CD4-positive, alpha-beta T cell (primary cell): ENCODE measurements at places on chromosomes 13 and 19.

GRCh38 chr19:57099199-57099661 is 20.6 kb upstream of the USP29 start:
- DNase-seq, result peak; percentile 53

DNA sequence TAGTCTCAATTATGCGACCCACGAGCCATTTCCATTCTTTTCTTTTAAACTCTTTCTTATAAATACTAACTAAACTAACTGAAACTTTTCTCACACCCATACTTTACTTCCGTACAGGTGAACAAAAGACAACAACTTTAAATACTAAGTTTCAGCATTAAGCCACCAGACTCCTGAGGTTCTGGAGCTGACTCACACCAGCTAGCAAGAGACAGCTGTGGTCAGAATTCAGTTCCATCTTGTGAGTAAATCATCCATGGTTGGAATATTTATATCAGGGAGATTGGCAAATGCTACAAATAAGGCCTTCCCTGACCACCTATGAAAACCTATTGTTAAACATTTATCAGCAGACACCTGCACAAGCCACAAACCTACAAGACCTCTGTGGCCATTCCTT is 897.0 kb downstream of the EFNB2 start:
- no peak for DNase-seq

DNA sequence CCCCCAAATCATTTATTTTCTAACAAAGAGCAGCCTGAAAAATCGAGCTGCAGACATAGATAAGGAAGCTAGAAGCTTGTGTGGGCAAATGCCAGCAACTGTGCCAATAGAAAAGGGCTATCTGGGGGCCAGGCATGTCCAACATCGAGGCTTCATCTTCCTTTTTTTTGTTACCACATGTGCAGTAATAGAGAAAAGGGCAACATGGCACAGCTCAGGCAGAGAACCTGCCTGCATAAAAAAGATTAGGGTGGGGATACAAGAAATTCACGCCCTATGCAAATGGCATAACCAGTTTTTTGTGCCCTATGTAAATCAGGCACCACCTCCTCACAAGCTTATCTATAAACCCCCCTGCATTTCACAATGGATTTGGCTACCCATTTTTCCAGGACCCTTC is 60.4 kb upstream of the ABCC4 start:
- no peak for DNase-seq

GRCh38 chr13:82070416-82070815 is 1729.5 kb upstream of the SPRY2 start:
- DNase-seq, result no peak

- no peak for DNase-seq
Observed at GRCh38 chr13:96900986-96901385, 93.3 kb downstream of the OXGR1 start.

- DNase-seq, result no peak
Observed at GRCh38 chr19:18170714-18171255, 2.8 kb upstream of the IFI30 start.

DNA sequence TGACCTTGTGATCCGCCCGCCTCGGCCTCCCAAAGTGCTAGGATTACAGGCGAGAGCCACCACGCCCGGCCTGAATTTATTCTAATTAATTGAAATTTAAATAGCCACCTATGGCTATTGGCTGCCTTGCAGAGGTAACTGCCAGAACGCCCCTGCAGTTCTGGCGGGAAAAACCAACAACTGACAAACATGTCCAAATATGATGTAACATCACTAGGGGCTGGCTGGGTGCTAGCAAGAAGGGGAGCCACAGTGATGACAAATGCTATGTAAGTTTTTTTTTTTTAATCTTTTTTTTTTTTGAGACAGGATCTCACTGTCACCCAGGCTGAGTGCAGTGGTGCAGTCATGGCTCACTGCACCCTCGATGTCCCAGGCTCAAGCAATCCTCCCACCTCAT is 12.9 kb downstream of the ZSWIM9 start:
- no peak for DNase-seq

GRCh38 chr19:12873891-12874745 is 7.1 kb downstream of the DNASE2 start:
- DNase-seq, result no peak

DNA sequence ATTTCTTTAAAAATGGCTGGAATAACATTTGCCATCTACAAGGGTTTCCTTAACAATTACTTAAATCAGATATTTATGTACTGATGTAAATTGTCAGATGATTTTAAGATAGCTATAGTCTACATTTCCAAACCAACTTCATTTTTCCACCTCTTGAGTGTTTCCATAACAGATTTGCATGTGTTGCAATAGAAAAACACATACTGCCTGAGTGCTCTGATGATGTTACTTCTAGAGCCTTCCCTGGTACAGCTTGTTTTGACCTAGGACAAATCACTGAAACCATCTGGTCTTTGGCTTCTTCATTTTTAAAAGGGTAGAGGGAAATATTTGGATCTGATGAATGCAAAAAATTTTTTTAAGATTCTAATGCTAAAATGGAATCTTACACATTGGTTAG is 245.9 kb downstream of the PCDH9 start:
- DNase-seq, result no peak

DNA sequence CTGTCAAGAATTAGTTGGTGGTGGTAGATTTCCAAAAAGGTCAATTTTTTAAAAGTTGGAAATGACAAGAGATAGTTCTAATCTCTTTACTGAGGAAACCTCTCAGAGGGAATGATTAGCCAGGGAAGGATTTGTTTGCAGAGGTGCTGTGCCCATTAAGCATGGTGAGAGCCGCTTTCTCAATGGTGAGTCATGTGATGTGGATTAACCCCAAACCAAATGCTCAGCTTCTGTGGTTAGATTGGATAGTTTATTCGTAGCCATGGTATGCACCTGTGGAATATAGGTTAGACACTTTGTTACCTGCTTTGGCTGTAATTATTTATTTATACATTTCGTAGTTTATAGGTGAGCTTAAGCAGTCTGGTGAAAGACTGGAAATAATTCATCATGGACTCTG is 7.1 kb downstream of the HNRNPM start:
- DNase-seq, result peak; percentile 48

- peak; percentile 88 for DNase-seq
Observed at GRCh38 chr19:14369399-14370168, 11.7 kb upstream of the ADGRE5 start.

GRCh38 chr13:109331011-109331433 is 455.4 kb downstream of the IRS2 start:
- DNase-seq, result no peak

GRCh38 chr19:29495901-29496441 is 29.8 kb upstream of the VSTM2B start:
- DNase-seq, result no peak

- peak; percentile 40 for DNase-seq
Observed at GRCh38 chr13:49791315-49791710, 1.2 kb downstream of the KPNA3 start.

DNA sequence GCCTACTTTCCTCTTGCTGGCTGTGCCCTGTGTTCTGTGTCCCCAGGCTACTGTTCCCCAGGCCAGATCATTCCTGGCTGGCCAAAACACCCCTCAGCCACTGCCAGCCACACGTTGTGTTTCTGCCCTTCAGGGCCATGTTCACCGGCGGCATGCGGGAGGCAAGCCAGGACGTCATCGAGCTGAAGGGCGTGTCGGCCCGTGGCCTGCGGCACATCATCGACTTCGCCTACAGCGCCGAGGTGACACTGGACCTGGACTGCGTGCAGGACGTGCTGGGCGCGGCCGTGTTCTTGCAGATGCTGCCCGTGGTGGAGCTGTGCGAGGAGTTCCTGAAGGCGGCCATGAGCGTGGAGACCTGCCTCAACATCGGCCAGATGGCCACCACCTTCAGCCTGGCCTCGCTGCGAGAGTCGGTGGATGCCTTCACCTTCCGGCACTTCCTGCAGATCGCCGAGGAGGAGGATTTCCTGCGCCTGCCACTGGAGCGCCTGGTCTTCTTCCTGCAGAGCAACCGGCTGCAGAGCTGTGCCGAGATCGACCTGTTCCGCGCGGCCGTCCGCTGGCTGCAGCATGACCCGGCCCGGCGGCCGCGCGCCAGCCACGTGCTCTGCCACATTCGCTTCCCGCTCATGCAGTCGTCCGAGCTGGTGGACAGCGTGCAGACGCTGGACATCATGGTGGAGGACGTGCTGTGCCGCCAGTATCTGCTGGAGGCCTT is 15.8 kb upstream of the CRTC1 start:
- DNase-seq, result no peak

DNA sequence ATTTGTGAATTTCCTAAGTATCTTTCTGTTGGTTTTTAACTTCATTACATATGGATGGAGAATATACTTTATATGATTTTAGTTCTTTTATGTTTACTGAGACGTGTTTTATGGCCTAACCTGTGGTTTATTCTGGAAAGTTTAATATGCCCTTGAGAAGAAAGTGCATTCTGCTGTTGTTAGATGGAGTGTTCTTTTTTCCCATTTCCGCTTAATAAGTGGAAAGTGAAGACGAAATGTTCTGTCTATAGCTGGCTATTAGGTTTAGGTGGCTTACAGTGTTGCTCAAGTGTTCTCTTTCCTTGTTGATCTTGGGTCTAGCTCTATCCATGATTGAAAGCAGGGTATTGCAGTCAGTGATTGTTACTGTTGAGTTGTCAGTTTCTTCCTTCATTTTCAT is 17.2 kb upstream of the TIMM50 start:
- no peak for DNase-seq

DNA sequence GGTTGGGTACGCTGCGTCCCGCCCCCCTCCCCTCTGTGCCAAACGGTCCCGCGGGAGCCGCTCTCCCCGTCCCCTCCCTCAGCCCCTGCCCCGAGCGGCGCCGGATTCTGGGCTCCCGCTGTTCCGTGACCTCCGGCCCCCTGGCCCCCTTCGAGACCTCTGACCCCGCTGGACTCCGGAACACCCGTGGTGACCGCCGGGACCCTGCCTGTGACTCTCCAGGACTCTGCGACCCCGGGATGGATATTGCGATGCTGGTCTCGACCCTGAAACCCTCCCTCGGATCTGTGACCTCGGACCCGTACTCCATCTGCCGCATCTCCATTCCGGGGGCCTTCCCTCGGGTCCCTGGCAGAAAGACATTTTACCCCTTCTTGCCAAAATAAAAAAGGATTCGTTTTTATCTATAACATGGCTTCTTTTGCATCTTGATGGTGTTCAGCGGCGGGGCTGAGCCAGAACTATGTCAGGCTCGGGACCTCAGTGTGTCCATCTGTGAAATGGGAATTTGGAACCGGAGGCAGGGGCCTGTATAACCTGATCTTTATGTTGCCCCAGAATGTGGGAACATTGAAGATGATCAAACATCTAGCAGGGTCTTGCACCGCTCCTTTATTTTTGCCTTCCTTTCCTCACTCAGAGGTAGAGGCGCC is 654 bp upstream of the MEGF8 start:
- no peak for DNase-seq

DNA sequence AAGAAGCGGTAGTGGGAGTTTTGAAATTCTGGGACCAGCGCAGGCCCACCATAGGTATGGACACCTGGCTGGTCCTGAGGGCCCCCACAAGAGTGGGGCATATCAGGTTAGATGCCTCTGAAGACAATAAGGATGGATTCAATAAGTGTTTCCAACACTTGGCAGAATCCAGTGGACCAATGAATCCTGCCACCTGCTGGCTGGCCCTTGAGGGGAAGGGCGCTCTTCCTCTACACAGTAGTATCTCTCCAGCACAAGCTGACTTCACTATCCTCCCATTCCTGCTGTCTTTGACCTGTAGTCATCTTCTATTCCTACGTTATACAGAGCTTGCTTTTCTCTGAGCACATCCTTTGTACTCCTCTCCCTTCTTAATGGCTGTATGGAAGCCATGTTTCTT is 199.7 kb upstream of the TSHZ3 start:
- no peak for DNase-seq
